KG1 (cell line): ENCODE measurements at places on chromosomes 2 and 18.

DNA sequence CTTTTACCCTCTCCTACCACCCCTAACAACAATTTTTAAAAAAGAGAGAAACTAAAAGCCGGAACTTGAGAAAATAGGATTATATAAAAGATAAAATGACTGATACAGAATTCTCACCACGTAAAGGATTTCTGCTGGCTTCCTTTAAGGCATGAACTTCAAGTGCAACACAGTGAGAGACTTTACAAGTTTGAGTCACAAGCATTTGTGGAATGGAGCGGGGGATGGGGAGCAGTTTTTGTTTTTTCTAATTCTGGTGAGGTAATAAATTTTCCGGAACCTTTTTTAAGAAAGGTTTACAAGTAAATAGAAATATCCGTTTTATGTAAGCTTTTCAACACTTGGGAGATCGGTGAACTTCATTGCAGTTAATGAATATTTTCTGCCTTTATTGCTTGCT is 1.8 kb upstream of the CDH2 start:
- DNase-seq: no peak

GRCh38 chr18:14974576-14974975 is 226.6 kb downstream of the ANKRD30B start:
- no peak for DNase-seq

- DNase-seq: no peak
These were observed 34.5 kb downstream of the NEURL3 start for GRCh38 chr2:96470636-96471035.

DNA sequence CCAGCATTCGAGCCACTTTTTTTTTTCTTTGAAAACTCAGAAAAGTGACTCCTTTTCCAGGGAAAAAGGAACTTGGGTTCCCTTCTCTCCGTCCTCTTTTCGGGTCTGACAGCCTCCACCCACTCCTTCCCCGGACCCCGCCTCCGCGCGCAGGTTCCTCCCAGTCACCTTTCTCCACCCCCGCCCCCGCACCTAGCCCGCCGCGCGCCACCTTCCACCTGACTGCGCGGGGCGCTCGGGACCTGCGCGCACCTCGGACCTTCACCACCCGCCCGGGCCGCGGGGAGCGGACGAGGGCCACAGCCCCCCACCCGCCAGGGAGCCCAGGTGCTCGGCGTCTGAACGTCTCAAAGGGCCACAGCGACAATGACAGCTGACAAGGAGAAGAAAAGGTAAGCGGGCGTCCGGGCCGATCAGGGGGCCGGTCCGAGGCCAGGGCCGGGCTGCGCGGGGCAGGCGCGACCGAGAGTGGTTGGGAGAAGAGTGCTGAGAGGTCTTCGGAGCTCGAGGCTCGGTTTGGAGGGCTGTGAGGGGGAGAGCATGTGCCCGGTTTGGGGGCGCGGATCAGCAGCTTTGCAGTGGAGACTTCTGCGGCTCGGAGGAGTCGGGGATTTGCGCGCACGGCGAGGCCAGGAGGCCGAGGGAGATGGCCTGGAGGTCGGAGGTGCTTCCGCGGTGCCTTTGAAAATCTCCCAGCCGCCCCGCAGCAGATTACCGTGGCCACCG is 502 bp downstream of the EPAS1 start:
- no peak for DNase-seq

DNA sequence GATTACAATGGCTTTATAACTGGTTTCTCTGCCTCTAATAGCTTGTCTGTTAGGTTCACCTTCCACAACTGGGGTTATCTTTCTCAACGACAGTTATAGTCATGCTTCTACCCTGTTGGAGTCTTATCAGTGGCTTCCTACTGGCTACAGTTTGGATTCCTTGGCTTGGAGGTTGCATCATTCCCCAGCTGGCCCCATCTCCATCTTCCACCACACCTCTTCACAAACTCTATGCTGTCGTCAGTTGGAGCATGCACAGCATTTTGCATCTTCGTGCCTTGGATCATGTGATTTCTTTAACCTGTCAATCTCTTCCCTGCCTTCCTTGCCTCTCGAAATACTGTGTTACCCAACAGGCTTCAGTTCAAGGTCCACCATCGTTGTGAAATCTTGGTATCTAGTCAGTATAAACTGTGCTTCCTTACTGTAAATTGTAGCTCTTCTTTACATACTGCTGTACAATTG is 316.3 kb upstream of the CXCR4 start:
- no peak for DNase-seq

DNA sequence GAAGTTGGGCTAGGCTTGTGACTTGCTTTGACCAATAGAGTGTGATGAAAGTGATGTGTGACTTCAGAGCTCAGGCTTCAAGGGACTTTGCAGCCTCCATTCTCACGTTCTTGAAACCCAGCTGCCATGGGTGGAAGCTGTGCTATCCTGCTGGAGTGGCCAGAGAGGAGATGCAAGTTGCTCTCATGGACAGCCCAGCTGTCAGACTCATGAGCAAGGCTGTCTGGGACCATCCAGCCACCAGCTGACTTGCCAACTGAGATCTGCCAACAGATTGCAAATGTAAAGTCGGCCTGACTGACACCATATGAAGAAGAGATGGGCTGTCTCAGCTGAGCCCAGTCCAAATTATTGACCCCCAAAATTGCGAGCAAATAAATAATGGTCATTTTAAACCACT is 226.4 kb upstream of the CXCR4 start:
- DNase-seq: no peak

DNA sequence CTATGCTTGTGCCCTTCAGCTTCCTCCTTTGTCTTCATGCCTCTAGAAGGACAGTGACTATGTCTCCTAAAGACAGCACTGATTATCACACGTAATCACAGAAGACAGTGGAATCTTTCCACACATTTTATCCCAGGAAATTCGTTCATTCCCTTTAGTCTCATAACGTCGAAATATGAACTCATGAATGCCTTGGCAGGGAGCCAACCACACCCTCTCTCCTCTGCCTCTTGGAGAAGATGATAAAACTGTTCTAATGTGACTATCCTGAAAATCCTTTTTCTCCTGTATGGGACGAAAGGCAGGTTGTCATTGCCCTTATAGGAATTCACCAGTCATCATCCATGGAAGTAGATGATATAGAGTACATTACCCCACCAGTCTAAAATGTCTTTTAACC is 726.6 kb upstream of the FANCL start:
- no peak for DNase-seq

DNA sequence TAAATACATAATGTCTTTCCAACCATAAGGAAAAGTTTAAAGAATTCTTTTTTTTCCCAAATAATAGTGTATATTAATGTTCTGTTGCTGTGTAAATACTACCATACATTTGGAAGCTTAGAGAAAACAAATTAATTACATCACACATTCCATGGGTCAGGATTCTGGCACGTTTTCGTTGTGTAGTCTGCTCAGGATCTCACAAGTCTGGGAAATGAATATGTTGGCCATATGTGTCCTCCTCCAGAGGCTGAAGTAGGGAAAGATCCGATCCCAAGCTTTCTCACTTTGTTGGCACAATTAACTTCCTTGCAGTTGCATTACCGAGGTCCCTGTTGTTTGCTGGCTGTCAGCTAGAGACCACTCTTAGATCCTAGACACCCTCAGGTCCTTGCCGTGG is 83.9 kb downstream of the RPRM start:
- no peak for DNase-seq

DNA sequence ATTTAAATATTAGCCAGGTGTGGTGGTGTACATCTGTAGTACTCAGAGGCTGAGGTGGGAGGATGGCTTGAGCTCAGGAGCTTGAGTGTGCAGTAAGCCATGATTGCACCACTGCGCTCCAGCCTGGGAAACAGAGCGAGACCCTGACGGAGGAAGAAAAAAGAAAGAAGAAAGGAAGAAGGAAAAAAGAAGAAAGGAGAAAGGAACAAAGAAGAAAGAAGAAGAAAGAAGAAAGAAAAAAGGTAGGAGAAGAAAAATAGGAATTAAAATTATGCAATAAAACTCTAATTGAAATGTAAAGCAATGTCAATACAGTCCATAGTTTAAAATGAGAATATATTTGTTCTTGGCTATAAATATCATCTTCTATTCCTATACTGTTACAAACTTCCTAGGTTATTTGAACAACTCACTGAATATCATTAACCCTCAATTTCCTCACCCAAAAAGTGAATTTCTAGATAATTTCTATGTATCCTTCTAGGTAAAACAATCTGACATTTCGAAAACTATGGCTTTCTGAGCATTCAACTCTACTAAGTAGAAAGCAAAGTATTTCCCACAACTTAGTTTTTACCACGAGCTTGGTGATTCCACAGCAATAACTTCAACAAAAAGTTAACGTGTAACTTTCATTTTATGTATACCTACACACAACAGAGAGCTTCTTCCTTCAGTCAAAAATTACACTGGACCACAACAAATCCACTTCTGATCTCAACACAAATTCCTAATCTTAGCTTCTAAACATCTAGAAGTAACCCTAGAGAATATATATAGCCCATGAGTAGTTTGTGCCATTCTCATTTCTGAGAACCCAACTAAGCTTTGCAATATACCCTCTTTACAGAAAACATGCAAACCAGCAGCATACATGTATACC is 19.7 kb downstream of the LPIN2 start:
- no peak for DNase-seq

DNA sequence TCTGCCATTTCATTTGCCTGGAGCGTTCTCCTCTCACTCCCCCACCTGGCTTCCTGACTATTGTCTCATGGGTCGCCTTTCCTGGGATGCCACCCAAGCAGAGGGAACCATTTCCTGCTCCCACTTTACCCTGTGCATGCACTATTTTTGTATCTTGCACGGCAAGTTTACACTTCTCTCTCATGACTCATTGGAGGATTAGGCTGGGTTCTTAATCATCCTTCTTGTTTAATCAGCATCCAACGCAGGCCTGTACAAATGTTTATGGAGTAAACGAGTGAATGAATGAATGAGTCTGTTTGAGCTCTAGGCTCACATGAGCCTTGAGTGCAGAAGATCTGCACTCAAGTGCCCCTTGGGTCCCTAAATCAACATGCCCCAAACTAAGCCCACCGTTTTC is 3.8 kb upstream of the ARHGAP25 start:
- DNase-seq: no peak

DNA sequence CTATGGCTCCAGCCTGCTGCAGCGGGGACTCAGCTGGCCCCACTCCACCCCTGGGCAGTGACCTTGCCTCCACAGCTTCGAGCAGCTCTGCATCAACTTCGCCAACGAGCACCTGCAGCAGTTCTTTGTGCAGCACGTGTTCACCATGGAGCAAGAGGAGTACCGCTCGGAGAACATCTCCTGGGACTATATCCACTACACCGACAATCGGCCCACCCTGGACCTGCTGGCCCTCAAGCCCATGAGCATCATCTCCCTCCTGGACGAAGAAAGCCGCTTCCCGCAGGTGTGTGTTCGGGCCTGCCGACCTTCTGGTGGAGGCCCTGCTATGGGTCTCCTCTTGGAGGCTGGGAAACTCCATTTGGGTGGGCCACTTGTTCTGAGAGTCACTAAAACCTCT is 48.6 kb downstream of the MYO7B start:
- DNase-seq: no peak

DNA sequence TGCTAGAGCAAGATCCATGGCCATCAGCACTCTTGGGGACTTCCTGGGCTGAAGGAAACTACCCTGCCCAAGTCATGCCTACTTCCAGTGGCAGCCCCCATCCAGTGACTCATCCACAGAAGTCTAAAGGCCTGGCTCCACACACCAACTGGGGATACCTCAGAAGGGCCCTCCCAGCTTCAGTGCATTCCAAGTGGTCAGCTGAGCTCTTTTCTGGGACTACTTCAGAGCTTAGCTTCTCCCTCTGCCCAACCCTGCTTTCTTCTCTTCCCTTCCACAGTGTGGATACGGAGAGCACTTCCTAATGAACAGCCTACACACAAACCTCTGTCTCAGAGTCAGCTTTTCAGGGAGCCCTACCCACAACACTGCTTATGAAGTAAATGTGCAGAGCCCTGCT is 66.5 kb downstream of the CLHC1 start:
- DNase-seq: no peak

GRCh38 chr2:85053802-85054201 is 79.4 kb upstream of the TCF7L1 start:
- no peak for DNase-seq

DNA sequence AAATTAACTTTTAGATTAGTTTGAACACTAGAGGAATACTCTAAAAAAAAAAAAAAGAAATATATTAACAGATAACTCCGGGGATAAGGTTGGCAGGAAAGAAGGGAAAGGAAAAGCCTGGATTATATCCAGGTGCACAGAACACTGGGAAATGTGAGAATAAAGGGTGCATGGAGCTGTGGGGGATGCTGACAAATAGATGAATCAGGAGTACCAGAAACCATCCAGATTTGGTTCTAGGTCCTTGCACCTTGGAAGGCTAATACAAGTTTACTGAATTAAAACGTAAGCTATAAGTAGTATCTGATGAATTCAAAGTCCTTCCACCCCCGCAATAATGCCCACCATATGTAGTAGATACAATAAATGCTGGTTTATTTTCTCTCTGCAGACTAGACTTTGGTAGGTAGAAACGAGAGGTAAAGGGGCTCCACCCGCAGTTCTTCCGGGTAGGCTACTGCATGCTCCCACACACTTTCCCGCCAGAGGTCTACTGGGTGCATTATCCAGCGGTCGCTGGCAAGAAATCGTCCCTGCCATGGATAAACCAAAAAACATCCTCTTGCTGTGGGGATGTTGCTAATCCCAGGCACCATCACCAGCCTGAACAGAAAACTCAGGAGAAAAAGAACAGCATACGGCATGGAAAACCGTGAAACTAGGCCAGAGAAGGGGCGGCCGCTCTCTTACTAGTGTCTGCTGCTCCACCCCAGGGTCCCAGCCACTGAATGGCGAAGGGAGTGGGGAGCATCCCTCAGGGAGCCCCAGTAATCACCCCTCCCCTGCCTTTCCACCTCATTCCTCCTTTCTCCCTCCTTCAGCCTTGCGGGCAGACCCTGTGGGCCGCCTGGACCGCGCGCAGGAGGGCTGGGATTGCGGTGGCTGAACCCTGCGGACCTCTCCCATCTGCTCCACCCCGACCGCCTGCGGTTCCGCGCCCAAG is 1.5 kb downstream of the CNRIP1 start:
- no peak for DNase-seq

DNA sequence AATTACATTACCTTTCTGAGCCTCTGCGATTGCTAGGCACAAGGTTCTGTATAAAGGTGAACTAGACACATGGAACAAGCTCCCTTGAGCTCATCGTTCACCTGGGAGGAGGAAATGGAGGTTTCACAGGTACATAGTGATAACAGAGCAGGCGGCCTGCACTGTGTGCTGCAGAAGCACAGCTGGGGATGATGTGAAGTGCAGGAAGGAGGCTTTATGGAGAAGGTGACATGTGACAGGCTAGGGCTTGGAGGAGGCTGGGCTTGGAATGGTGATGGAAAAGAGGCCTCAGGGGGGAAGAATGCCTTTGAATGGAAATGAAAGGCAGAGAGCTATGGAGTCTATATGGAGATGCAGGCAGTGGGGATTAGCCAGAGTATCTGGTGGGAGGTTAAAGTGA is 22.9 kb downstream of the MARCHF4 start:
- no peak for DNase-seq
